ENCODE measurements at places on chromosomes 7 and 10.

DNA sequence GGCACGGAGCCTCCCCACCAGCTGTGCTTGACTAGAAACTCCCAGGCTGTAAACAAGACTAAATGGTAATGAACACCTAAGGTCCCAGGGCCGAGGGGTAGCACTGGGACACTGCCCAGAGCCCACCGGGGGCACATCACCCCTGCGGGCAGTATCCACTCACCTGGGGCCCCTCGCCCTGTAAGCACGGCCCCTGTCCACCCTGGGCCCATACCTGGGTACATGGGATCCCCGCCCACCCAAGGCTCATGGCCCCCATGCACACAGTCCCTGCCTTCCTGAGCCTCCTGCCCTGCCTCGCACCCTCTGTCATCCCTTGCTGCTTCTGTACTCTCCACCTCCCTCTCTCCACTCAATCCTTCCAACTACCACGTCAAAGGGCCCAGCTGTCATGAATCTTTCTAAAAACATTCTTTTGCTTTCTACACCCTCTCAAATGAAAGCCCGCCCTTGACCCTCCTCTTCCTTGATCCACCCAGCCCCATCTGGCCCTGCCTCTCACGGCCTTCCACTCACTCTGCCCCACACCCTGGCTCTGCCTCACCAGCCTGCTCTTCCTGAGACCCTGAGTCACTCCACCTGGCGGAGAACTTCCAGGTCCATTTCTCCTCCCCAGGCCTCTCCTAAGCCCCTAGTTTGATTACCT, 173.1 kb downstream of the PARD3 start:
- no peak for DNase-seq

DNA sequence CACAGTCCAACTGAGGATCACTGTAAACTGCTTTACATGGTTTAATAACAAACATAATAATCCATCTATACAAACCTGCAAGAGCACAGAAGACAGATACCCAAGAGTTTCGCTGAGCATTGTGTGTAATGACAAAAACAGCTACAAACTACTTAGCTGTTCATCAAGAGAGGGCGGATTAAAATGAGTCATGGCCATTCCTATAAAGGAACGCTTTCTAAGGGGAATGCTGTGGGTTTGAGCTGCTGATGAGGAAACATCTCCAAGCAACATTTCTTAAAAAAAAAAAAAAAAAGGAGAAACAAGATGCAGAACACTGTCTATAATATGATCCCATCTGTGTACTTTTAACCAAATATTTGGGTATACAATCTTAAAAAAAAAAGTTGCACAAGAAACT, 33.8 kb downstream of the VOPP1 start:
- no peak for DNase-seq

- no peak for DNase-seq
These were observed 120.2 kb upstream of the TMEM229A start for GRCh38 chr7:124152859-124153692.

GRCh38 chr10:97063983-97064837, 121.5 kb downstream of the SLIT1 start:
- no peak for DNase-seq

DNA sequence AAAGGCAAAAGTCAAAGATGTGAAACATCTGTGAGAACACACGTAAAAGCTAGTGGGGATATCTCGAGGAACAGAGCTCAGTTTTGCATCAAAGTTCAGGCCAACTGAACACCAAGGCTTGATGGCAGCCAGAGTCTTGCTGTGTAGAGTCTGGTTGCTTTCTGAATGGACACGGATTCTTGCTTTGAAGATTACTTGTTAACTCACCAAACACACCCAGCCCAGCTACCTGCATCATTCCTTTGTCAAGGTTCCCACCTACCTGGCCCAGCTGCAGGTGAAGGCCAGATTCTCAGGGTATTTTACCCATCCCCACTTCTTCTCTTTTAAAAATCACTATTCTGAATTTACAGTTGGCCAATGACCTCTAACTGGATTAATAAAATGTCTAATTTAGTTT, 174.4 kb upstream of the PHYHIPL start:
- DNase-seq: no peak

DNA sequence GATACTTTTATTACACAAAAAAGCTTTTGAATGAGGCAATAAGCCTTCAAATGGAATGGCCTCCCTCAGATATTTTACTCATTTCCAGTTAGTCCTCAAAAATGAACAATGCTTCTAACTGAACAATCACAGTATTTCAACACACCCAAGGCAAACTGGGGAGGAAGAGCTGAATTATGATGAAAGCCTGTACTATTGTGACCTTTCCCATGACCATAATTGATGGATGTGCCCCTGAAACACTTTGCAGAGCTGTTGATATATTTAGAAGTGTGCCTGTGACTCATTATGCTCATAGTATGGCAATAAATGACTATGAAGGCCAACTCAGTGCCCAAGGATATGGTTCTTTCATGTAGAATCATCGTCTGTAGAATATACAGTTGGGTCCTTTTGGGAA, 248.1 kb downstream of the AHR start:
- DNase-seq: no peak

DNA sequence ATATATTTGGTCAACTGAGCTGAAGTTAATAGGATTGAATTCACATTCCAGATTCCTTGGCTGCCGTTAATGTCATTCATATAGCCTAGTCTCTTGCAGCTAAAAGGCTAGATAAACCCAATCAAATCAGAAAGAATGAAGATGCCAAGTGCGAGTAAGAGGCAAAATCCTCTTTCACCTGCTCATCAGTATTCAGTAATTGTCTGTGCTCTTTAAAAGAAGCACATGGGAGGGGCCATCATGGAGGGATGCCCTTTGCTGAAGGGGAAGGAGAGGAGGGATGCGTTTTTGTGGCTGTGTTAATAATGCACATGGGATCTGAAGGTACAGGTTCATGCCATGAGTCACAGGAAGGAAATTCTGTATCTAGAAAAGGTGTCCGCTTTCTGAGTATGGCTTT, 232.2 kb downstream of the TMEM178B start:
- DNase-seq: no peak

- no peak for DNase-seq
These were observed 48.4 kb upstream of the CUL1 start for GRCh38 chr7:148650232-148650858.

GRCh38 chr10:59814878-59815277, 61.6 kb upstream of the MRLN start:
- DNase-seq: no peak

DNA sequence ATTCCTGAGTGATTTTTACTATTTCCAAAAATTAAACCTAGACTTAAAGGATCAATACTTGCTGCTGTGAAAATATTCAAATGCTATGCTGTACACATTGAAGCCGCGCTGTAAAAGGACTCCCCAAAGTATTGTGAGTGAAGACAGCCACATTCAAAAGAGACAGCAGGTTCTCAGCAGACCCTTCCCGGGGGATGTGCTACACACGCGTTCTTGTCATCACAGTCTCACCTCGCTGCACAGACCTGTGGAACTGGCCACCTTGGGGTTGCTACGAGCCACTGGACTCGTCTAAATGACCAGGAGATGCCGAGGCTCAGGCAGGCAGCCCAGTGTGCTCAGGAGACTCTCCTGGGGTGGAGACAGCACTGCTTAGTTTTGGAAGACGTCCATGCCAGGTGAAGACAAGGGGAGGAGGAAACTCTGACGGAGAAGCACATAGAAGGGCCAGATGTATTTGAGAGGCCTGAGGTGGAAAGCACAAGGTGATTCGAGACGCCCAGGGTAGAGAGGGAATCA, 367.7 kb upstream of the SHH start:
- no peak for DNase-seq

Data from NCI-H2107 (cell line).